Tibial artery (tissue), 4 donors: ENCODE measurements at places on chromosomes 6 and 20.

GRCh38 chr6:99364026-99364425 lies 14.6 kb upstream of the FAXC start:
- no peak for DNase-seq

DNA sequence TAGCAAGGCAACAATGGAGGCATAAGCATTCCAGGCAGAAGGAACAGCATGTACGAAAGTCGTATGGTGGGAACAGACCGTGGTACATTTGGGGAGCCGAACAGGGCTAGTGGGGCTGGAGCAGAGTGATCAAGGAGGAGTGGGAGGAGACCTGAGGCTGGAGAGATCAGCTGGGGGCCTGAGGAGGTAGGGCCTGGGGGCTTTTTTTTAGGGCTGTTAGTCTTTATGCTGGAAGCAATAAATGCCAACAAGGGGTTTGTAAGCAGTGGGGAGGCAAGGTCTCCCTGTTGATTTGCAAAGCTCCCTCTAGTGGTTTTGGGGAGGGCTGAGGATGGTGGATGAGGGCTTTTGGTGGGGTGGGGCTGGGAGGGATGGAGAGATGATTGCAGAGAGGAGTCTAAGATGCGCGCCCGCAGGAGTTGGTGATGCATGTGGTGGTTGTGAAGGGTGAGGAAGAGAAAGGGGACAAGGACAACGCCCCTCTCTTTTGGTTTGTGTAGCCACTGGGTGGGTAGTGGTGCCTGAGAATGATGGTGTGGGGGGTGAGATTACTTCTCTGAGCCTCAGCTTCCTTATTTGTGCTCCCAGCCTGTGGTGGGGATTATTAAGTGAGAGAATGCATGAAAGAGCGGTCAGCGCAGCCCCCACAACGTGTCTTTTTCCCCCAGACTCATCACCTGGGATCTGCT lies 74.1 kb upstream of the TOX2 start:
- no peak for DNase-seq

DNA sequence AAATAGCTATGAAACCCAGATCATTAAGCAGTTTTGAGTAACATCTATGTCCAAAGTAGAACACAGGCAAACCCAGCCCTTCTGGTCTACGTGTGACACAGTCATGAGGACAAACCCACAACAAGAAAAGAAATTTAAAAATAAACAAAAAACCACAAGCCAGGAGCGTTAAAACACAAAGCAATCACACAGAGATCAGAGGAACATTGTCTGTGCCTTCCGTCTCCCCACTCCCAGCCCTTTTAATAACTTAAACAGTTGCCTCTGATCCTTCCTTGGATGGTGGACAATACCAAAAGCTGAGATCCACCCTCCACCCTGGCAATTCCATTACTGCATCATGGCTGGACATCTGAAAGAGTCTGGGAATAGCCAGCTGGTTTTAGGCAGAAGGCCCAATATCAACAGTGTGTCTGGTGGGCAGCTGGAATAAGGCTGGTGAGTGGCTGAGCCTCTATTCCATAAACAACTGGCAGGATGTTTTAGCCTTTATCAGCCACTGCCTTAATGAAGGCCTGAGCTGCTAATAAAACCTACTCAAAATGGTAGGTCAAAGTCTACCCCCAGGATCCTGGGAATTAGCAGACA lies 15.7 kb upstream of the LAMA4 start:
- DNase-seq, result no peak

GRCh38 chr6:24910961-24911725 lies 24.6 kb downstream of the RIPOR2 start:
- DNase-seq, result peak; percentile 57

DNA sequence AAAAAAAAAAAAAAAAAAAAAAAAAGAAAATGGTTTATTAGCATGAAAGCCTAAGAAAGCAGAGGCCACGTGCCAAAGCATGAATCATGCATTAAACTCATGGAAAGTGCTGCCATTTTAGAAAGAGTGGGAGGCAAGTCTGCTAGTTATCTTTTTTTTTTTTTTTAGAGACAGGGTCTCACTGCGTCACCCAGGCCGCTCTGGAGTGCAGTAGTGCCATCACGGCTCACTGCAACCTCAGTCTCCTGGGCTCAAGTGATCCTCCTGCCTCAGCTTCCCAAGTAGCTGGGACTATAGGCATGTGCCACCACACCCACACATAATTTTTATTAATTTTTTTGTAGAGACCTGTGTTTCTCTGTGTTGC lies 5.2 kb downstream of the VWA7 start:
- no peak for DNase-seq

GRCh38 chr6:42984924-42985475 lies 630 bp downstream of the PPP2R5D start:
- no peak for DNase-seq

DNA sequence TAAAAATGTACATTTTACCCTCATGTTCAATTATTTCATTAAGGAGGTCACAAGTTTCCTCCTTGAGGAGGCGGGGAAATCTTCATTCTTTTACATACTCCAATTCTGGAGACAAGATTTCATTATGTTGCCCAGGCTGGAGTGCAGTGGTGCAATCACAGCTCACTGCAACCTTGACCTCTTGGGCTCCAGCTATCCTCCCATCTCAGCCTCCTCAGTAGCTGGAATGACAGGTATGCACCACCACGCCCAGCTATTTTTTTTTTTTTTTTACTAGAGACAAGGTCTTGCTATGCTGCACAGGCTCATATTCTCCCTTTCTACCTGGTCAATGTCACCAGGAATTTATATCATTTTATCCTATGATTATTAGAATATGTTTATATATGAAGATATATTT lies 85.8 kb downstream of the FUT9 start:
- no peak for DNase-seq

DNA sequence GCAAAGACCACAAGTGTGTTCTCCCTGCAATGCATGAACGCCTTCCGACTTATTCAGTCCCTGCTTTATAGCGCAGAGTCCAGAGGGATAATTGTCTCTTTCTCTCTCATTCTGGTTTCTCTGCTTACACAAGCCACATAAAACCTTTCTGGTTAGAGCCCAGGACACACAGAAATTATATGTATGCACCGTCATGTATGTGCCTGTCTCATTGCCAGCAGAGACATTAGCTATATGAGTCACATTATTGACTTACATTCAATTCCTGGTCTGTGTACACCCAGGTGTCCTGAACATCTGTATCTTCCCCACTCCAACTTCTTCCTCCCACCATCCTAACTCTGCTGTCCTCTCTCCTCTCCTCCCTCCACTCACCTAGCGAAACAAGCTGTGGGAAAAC lies 44.0 kb downstream of the LRFN2 start:
- DNase-seq, result no peak

- DNase-seq, result no peak
Measured at GRCh38 chr20:4225745-4226144, 210.4 kb upstream of the RNF24 start.

- no peak for DNase-seq
Measured at GRCh38 chr6:37690964-37691735, 6.5 kb downstream of the MDGA1 start.

- no peak for DNase-seq
Measured at GRCh38 chr6:8539453-8539852, 104.1 kb upstream of the SLC35B3 start.

- DNase-seq, result no peak
Measured at GRCh38 chr6:167904791-167905190, 78.1 kb downstream of the AFDN start.

DNA sequence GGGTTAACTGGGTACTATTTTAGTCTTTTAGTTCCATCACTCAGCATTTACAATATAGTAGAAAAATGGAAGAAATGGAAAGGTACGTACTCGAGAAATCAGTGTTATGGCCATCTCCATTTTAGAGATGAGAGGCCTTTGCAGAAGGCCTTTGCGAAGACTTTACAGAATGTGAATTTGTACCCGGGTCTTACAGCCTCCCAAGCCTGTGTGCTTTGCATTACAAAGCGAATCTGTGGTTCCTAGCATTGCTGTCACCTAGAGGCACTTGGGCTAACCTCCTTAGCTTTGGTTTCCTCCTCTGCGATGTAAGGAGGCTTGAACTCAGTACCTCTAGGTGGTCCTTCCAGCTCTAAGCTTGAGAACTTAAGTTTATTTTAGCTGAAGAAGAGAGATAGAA lies 10.9 kb downstream of the VAPB start:
- DNase-seq, result no peak

DNA sequence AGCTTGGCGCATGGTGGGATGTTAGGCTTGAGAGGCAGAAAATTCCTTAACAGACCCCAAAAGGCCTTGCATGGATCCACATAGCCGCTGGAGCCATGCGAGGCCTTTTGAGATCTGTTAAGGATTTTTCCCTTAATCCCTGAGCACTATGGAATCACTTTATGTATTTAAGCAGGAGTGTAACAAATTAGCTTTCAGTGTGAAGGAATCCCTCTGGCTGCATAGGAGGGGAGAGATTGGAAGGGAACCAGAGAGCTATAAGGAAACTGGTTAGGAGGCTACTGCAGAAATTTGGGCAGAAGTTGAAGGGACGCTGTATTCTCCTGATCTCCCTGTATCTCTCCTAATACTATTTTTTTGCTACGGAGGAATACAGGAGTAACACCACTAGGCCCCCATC lies 23.1 kb upstream of the NEDD9 start:
- no peak for DNase-seq

DNA sequence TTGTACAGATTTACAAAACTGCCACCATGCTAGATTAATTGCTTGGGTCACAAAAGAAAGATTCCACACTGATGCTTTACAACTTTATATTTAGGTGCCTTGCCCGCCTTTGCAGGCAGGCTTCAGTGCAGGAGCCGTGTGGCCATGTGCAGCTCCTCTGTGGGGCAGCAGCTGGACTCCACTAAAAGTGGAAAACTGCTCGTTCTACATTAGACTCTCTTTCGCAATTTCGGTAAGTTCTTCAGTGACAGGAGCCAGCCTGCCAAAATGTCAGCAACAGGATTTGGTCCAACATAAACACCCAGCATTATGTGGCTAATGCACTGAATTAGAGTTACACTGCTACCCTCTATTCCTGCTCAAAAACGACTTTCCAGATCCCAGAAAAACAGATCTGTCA lies 174.4 kb upstream of the KCNK16 start:
- DNase-seq, result peak; percentile 75

GRCh38 chr6:7628909-7629308 lies 38.9 kb downstream of the SNRNP48 start:
- DNase-seq, result no peak

GRCh38 chr6:51477711-51478311 lies 609.6 kb downstream of the PKHD1 start:
- DNase-seq, result no peak

- DNase-seq, result no peak
Measured at GRCh38 chr6:47520282-47520681, 42.7 kb downstream of the CD2AP start.

DNA sequence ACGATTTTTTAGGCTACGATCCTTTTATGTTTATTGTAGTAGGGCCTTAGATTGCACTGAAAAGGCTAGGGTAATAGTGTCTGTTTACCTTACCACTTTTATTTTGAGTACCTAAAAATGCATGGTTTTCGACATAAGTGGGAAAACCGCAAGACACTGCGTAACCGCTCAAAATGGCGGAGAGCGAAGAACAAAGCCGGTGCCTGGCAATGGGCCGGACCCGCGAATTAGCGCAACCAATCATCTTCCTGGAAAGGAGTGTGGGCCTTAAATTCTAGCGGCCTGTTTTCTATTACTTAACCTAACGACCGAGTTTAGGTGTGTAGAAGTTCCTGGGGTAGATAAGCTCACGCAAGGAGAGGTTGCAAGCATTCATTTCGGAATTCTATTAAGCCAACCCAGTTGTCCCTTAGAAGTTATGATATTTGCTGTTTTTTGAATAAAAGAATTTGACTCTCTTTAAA lies 118.0 kb downstream of the HFE start:
- DNase-seq, result peak; percentile 76

- DNase-seq, result no peak
Measured at GRCh38 chr20:60341062-60341461, 382.8 kb downstream of the CDH26 start.

GRCh38 chr20:59094576-59094975 lies 52.0 kb upstream of the PRELID3B start:
- no peak for DNase-seq

GRCh38 chr6:49528571-49528970 lies 21.9 kb upstream of the C6orf141 start:
- DNase-seq, result no peak

GRCh38 chr6:4751823-4752464 lies 24.3 kb upstream of the CDYL start:
- no peak for DNase-seq

DNA sequence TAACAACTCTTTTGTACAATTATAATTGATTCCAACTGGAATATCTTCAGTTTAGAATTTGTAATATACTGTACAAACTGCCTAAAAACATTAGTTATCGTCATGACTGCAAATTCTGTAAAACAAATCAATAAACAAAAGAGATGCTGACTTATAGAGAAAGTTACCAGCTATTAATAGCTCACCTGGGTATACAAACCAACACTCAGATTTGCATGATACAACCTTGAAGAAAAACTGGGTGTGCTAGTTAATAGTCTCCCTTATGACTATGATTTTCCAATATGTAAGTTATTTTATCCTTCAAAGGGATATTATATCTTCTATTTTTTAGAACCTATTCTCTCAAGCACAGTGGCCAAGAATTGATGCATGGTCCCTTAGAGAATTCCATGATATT lies 698.5 kb downstream of the FRK start:
- DNase-seq, result no peak

DNA sequence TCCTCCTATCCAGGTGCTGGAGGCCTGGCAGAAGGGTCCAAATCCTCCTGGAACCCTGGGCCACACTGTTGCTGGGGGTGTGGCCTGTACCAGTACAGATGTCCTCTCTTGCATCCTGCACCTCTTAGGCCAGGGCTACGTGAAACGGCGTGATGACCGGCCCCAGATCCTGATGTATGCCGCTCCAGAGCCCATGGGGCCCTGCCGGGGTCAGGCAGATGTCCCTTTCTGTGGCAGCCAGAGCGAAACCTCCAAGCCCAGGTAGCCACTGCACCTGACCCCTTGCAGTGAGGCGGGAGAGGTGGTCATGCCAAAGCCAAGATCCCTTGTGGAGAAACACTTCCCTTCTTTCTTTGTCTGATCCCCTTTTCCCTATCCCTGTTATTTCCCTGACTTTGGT lies 14.2 kb downstream of the DNPH1 start:
- DNase-seq, result no peak

GRCh38 chr6:42509256-42509655 lies 54.6 kb upstream of the UBR2 start:
- DNase-seq, result no peak

DNA sequence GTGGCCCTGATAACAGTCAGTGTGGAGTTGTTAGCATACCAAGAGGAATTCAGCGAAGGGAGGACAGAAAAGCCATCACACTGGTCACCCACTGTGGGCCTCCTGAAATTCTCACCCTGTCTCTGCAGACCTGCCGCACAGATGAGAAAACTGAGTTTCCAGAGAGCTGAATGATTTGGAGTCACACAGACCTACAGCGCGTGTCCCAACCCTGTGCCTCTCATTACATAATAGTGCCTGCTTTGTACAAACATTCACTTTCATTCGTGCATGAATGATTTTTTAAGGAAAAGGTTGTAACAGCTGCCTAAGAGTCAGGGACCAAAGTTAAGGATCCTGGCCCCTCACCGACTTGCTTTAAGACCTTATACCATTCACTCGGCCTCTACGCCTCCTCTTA lies 62.7 kb downstream of the THBS2 start:
- DNase-seq, result no peak
